ENCODE measurements at places on chromosomes 11 and 22.

GRCh38 chr11:130031945-130032344, 29.3 kb upstream of the PRDM10 start:
- DNase-seq, result no peak

GRCh38 chr11:105046898-105047579, 1.9 kb upstream of the CARD16 start:
- no peak for DNase-seq

DNA sequence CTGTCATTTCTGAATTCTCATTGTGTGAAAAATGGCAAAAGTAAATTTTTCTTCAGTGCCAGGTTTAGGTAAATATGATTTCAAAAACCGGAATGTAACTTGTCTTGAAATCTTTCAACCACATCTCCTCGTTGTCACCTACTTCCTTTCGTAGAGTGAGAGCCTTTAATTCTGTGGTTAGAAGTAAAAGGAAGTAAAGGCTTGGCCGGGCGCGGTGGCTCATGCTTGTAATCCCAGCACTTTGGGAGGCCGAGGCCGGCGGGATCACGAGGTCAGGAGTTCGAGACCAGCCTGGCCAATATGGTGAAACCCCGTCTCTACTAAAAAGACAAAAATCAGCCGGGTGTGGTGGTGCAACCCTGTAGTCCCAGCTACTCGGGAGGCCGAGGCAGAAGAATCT, 29.8 kb downstream of the SGSM3 start:
- DNase-seq, result no peak

DNA sequence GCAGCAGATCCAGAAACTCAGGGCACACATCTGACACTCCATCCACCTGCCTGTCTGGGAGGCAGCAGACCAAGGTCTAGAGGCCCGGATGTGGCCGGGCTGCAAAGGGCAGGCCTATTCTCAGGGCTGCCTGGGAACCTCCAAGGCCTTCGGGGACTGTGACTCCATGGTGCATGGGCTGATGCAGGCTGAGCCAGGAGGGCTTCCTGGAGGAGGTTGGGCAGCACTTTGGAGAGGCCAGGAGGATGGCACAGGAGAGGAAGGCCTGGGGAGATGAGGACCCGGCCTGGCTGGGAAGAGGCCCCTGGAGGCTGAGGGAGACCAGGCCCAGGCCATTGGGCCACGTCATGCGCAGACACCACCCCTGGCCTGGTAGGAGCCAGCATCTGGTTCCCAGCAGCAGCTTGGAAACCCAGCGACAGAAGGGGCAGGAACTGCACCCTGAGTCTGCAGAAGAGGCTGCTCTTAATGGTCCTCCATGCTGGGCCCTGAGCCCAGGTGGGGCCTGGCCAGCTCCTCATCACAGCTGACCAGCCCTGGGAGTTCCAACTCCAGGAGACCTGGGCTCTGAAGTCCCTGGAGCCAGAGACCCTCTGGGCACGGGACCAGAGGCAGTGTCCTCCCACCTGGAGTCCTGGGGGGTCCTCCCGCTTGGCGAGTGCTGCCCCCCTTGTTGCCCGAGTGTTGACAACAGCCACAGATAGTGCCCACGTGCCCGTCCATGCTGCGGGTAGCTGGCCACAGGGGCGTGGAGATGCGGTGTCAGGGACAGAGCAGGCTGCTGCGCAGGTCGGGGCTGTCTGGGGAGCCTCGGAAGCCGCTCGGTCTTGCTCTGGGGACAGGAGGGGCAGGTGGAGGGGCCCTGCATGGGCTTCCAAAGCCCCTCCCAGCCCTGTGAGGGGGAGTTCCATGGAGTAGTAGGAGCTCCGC, 5.5 kb downstream of the PHLDA2 start:
- no peak for DNase-seq

- DNase-seq, result peak; percentile 98
Observed at GRCh38 chr11:83071567-83072349, at the start of gene RAB30. RAB30 (minus strand) TSS chr11:83071897; CDS start chr11:82997316, 74,581 bp downstream.

- no peak for DNase-seq
Observed at GRCh38 chr11:9566561-9567063, 6.9 kb upstream of the WEE1 start.

- DNase-seq, result no peak
Observed at GRCh38 chr22:38038890-38039812, 18.1 kb upstream of the PICK1 start.

Data from NCI-H2029 treated with DMSO at 0.1 percent for 48 hours (cell line).